ENCODE measurements at places on chromosomes 12 and 14.

DNA sequence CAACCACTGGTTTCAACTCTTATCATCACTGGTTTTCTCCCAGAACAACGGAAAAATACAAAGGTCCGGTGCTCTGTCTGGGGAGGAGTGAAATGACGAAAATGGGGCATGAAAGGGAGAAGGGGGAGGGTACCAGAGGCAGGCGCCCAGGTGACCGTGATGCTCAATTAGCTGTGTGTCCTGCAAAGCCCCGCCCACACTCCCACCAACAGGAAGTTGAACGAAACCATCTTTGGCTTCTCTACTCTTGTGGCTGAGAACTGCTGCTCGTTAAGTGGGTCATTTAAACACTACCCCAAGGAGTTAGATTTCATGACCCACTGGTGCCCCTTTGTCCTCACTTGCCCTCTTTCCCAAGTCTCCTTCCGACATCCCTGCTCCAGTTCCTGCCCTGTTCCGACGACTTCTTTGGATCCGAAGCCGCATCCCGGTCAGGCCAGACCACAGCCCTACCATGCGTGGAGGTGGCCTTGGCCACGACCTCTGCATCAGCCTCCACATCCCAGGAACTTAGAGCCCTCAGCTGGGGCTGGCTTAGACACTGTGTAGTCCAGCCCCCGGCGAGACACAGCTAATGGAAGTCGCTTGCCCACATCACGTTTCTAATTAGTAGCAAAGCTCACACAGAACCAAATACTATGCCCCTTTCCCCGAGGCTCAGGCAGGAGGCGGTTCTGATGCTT is 11.4 kb upstream of the LRTM2 start:
- no peak for DNase-seq

- no peak for DNase-seq
Observed at GRCh38 chr12:104055686-104056388, 5.8 kb upstream of the GLT8D2 start.

- no peak for DNase-seq
Observed at GRCh38 chr14:44620121-44621019, 113.3 kb upstream of the FSCB start.

- DNase-seq: no peak
Observed at GRCh38 chr12:113190761-113191160, 5.2 kb downstream of the RITA1 start.

DNA sequence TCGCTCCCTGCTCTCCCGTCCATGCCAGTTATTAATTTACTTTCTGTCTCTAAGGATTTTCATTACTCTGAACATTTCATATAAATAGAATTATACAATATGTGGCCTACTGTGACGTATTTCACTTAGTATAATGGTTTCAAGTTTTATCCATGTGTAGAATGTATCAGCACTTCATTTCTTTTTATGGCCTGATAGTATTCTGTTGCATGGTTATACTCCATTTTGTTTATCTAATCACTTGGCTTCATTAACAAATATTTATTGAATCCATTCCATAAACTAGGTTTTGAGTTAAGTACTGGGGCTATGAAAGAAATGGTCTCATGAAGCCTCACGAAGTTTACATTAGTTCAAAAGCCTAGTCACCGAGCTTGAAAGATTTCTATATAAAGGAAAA is 7.6 kb downstream of the GPR65 start:
- DNase-seq: no peak

DNA sequence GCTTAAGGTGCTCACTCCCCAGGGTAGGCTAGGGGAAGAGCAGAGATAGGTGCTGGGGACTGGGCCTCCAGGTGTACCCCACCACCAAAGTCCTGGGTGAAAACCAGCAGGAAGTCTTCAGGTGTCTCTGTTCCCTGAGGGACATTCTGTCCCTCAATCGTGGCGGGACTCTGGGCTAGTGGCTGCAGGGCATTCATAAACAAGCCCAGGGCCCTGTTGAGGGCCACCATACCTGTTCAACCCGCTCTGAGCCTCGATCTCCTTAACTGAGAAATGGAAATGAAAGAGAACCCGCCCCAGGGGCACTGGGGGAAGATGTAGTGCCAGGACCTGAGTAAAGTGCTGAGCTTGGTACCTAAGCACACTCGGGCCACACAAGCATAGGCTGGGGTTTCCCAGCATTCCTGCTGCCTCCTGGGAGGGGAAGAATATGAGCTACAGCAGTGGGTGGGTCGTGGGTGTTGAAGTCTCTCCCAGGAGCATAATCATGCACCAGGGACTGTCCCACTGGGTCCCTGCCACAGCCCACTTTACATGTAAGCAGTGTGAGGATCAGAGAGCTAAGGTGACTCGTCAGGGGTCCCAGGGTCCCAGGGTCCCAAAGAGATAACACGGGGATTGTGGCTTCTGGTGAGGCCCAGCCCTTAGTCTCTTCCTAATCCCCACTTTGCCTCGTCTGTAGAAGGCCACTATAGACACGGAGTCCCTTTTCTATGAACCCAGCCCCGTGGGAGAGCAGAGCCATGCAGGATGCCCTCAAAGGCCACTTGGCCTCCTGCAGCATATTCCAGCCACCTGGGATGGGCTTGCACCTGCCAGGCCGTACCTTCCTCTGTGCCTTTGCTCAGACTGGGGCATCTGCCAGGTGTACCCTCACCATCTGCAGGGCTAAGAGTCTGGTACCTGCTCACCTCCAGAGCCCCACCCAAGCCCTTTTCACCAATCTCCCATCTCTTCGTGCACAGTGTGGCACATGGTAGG is 14.4 kb downstream of the FAM222A start:
- no peak for DNase-seq

DNA sequence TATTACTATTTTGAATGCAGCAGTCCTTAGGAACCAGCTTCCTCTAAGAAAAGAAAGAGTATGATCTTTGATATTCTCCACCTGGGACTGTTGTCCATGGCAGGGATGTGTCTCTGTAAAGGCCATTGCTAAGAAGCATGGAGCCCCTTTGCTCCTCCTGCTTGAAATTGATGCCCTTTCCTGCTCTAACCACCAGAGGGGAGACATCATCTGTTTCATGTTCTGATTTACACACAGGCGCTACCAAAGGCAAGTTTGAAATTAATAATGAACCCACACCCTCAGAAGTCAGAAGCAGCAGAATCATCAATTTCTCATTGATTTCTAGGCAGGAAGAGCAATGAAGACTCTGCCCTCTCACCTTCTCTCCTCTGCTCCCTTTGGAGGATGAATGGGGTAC is 253.8 kb downstream of the RMST start:
- DNase-seq: no peak

DNA sequence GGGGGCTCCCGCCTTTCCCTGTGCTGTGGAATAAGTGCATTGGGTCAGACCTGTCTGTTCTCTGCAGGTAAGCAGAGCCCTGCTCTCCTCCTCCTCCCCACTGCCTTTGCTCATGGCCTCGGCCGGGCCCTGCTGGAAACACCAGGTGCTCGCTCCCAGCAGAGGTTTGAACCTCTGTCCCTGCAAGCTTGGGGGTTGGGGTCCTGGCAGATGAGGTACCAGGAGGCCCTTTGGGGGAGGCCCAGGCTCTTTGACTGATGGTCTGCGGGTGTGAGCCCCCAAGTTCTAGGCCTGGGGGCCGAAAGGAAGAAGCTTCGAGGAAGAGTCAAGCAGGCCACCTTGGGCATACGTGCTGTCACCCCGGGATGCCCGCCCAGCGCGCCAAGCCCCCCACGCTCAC is 22.1 kb upstream of the CEP170B start:
- no peak for DNase-seq

DNA sequence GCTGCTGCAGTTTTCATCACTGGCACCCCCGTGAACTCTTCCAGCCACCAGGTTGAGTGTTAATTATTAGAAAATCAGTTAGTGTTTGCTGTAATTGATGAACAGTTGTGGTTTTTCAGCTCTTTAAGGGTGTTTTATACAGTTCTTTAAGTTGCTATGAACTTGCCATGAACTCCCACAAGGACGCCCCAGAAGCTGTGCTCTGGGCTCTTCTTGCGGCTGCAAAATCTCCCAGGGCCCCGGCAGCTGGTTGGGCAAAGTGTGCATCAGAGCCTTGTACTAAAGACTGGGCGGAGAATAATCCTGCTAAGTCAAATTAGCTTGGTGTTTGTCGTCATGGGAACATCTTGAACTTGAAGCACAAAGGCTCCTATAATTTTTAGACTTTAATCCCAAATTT is 82.2 kb downstream of the EML1 start:
- no peak for DNase-seq

DNA sequence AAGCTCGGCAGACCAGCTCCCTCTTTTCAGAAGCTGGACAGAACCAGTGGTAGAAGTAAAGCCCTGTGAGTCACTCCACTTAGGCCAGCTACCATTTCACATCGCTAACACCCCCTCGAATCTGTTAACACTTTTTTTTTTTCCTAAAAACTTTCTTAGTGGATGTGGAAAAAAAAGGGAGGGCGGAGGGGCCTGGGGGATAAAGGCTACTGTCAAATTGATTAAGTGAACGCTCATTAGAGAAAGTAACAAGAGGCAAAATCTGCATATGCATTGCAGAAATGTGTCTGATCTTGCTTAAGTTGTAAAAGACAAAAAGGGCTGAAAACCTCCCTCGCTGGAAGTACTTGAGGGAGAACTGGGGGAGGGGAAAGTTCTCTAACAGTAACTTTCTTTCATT is 86.6 kb upstream of the OTX2 start:
- DNase-seq: no peak

DNA sequence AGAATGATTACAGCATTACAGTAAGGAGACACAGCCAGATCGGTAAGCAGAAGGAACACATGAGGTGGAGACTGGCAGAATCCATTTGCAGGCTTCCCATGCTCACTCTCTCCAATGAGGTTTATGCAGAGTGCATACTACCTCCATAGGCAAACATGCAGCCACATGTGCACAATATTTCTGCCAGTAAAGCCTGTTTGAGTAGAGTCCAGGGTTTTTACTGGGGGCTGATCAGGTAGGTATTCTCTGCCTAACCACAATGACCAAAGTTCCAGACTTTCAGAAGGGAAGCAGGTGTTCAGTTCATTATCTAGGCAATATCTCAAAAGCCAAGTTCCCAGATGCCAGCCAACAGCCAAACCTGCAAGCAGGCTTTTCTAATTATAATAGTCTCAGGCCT is 31.1 kb downstream of the INTS13 start:
- no peak for DNase-seq

- DNase-seq: no peak
Observed at GRCh38 chr14:33796356-33796755, 154.5 kb downstream of the EGLN3 start.

DNA sequence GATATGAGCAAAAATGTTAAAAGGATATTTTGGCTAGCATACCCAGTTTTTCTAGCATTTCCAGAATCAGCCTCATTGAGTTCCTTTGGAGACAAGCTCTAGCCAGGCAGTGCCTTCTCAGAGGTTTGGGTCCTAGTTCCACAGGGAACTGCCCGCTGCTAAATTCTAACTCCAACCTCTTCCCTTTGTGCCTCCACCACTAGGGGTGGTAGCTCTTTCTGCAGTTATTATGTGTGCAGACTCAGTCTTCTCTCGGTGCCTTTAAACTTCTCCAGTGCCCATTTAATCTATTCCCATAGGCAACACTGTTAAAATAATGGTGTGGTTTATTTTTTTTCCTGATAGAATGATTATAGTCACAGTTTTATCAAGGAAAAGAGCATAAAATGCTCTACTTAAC is 21.5 kb upstream of the SLC25A3 start:
- no peak for DNase-seq

GRCh38 chr14:72651714-72652113 is 242.2 kb downstream of the DPF3 start:
- no peak for DNase-seq

DNA sequence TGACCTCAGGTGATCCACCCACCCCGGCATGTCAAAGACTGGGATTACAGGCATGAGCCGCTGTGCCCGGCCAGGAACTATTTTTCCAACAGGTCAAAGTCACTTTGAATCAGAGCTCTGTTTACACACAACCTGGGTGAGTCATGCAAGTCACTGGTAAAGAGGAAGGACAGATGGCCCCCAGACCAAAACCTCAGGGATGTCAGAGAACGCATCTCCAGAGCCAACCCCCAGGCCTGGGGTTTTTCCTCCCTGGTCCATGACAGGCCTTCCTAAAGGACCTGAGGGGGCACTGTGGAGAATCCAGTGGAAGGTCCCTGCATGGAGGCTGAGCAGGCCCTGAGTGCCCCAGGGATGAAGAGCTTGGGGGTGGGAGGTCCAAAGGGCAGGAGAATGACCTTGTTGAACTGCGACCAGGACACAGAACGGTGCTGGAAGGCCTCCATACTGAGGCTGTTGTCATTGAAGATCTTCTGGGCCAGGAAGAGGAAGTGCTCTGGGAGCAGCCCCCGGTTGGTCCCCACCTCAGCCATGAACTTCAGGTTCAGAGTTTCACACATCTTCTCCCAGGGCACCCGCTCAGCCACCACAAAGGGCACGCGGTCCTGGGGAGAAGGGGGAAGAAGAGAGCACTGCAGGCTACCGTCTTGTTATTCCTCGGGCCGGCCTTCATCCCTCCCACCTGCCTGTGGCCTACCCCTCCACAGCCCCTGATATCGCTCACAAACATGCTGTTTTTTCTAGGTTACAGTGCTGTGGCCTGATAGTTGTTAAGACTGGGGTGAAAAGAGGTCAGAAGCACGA is 9.1 kb downstream of the STAT6 start:
- no peak for DNase-seq

GRCh38 chr12:6961695-6962284 is 8.7 kb downstream of the PHB2 start:
- DNase-seq: no peak

DNA sequence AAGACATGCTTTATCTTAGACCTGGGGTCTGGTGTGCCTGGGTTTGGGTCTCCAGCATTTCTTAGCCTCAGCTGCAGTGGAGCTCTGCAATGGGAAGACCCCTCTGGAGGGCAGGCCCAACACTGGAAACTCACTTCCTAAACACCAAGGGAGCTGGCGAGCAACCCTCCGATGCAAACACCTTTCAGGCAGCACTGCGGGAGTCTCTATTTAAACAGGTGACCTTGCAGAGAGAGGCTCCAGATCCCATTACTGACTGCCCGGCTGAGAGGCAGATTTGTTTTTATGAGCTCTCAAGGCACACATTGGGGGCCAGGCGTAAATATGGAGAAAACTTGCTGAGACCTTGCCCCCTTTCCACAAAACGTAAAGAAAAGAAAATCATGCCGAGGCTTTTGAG is 195.5 kb downstream of the PAX9 start:
- DNase-seq: no peak

DNA sequence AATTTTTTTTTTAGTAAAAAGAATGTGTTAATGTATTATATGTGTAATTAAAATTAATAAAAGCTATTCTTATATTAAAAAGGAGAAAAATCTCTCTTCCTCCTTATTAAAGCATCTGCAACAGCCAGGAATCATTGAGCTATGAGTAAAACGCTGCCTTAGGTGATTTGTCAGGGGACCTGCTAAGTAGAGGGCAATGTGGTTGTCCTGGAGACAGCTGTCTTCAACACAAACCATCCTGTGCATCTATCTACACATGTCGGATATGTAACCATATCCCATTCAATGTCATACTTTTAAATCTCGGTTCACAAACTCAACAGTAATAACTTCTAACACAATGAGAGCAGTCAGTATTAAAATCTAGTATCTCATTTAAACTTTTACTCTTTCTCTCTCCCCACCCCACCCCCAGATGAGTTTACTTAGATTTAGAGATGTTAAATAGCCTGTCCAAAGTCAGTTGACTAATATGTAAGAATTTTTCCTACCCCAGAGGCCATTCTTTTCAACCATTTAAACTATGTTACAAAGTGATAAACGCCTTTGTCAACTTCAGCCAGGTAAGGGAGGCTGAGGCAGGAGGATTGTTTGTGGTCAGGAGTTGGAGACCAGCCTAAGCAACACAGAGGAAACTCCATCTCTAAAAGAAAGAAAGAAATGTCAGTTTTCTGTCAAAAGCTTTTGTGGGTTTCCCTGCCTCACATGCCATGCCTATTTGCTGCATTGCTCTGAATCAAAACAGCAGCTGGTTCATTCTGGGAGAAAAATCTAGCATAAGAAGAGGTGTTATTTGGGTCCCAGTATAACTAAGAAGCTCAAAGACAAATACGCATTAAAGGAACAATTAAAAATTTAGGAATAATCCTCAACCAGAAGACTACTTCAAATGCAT is 413.7 kb upstream of the CCDC196 start:
- DNase-seq: no peak

Measured in activated CD4-positive, alpha-beta T cell treated with anti-CD3 and anti-CD28 coated beads for 24 hours (primary cell).